AG04449 (cell line): ENCODE measurements at places on chromosomes 12 and 14.

DNA sequence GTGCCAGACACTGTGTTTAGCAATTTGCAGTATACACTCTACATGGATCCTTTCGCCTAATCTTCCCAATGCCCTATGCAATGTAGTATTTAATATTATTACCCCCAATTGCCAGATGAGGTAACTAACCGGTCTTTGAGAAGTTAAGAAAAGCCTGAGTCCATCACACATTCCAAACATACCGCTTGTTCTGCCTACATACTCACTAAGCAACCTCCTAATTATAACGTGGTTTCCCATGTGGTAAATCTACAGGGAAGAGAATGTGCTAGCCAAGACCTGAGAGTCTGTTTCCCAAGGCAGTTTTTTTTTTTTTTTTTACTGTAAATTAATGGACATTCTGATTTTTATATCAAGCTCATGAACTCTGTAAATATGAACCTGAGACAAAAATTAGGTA lies 37.2 kb downstream of the ATP2B1 start:
- peak; percentile 70 for DNase-seq

GRCh38 chr14:92969871-92970270 lies 46.9 kb downstream of the CHGA start:
- DNase-seq: no peak

GRCh38 chr14:103509864-103510723 lies 12.5 kb downstream of the CKB start:
- DNase-seq: no peak

GRCh38 chr12:52052468-52053186 lies 1.4 kb downstream of the NR4A1 start:
- DNase-seq: no peak

DNA sequence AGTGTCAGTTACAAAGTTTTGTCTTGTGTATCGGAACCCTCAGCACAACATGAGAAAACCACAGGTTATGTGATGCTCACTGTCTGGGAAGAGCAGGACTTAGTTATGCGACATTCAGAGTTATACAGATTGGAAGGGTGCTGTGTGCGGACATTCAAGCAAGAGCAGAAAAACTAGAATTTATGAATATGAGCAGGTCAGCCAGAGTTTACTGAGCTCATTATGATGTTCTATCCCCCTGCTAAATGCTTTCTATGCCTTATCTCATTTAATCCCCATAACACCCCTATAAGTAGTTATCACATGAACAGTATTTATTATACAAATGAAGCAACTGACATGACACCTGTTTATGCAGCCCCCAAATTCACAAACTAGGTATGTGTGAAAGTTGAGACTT lies 1083.2 kb downstream of the FLRT2 start:
- DNase-seq: no peak

DNA sequence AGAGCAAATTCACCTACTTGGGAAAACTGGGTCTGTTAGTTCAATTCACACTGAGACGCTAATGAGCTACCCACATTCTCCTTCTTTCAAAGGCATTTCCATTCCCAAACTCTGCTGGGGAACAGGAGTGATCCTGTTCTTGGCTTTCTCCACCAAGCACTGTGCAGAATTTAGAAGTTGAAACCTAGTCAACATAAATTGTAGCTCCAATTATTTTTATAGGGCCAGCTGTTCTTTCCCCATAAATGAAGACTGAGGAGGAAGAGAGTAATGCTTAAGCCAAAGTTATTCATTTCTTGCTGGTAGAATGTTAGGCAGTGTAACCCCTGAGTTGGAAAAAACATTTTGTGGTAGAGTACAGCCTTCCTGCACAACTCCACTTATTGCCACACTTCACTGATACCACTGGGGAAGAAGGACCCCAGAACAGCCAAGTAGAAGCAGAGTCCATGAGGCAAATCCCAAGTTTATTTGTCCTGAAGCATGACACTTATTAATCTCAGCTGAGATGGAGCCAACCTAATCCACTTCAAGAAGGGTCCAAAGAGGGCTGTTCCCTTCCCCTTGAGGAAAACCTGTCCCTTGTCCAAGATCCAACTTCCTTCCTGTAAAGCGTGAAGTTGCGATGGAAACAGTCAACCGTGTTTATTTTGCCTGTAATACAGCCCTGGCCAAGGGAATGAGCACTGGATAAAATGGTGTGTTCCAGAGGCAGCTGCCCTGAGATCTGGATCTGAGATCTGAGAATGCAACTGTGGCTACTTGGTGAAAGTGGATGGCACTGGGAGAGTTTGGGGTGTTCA lies 151.8 kb downstream of the TBX5 start:
- no peak for DNase-seq

- DNase-seq: no peak
These were observed 191.4 kb downstream of the KTN1 start for GRCh38 chr14:55771242-55771981.

GRCh38 chr14:53874704-53875103 lies 81.9 kb downstream of the BMP4 start:
- no peak for DNase-seq

DNA sequence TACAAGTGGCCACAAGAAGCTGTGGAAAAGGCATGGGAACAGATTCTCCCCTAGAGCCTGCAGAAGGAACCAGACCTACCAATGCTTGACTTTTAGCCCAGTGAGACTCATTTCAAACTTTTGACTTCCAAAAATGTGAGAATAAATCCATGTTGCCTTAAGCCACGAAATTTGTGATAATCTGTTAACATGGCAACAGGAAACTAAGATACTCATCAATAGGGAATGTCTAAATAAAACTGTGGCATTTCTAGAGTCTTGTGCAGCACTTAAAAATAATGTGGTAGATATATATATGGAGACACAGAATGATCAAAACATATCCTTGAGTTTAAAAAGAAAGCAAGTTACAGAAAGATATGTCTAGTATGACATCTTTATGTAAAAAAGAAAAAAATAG lies 12.0 kb downstream of the HECTD4 start:
- no peak for DNase-seq

GRCh38 chr12:103696101-103696500 lies 109.0 kb downstream of the STAB2 start:
- no peak for DNase-seq

GRCh38 chr12:92297405-92297804 lies 151.8 kb upstream of the BTG1 start:
- DNase-seq: no peak

DNA sequence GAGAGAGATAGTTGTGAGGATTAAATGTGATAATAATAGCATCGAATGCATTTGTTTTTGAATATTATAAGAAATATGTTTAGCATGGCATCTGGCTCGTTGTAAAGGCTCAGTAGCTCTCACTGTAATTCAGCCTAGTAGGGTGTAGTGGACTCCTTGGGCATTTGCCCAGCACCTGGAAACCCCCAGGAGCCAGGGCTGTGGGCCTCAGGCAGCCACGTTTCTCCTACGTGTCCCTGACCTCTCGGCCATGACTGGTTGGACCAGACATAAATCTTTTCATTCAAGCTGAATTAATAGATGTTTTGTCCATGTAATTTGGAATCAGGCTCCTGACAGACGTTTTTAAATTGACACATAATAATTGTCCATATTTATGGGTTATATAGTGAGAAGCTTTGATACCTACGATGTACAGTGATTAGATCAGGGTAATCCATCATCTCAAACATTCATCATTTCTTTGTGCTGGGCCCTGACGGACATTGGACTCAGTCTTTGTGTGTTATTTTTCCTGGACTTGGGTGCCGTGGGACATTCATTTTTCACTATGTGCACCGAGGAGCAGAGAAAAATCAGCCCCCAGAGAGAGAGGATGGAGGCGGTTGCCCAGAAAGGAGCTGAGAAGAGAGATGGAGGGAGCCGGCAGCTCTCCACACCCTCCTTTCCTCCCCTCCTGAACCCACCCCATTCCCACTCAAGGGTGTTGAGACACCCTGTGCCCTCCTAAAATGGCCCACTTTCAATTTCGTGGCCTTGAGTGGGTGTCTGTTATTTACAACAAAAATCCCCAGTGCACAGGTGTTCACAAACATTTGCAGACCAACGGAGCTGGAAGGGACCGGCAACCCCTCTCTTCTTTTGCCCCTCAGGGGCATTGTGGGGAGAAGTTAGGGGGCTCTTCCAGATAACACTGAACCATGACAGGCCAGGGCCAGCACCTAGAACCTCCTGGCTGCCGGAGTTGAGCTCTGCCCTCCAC lies 296.4 kb downstream of the DPF3 start:
- no peak for DNase-seq

DNA sequence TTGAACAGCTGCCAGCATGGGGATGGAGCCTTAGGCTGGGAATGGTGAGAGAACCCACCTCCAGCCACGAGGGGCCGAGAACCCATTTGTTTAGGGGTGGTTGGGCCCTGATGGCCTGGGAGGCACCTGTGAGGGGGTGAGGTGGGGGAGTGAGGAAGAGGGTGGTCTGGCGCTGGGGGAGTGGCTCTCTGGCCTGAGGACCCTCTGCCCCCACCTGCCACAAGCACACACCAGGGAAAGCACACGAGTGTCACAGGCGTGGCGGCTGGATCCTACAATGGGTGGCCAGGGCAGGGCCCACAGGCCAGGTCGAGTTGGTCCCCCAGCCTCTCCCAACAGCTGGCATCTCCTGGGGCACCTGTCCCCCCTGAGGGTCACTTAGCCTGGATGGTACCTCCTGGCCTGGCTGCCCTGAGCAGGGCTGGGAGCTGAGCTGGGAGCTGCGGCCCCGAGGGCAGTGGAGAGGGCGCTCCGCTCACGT lies 340.5 kb downstream of the TMEM121 start:
- no peak for DNase-seq

GRCh38 chr14:103526247-103526913 lies 2.6 kb upstream of the TRMT61A start:
- no peak for DNase-seq

- DNase-seq: no peak
These were observed 2.0 kb downstream of the YBX3 start for GRCh38 chr12:10720974-10721650.

DNA sequence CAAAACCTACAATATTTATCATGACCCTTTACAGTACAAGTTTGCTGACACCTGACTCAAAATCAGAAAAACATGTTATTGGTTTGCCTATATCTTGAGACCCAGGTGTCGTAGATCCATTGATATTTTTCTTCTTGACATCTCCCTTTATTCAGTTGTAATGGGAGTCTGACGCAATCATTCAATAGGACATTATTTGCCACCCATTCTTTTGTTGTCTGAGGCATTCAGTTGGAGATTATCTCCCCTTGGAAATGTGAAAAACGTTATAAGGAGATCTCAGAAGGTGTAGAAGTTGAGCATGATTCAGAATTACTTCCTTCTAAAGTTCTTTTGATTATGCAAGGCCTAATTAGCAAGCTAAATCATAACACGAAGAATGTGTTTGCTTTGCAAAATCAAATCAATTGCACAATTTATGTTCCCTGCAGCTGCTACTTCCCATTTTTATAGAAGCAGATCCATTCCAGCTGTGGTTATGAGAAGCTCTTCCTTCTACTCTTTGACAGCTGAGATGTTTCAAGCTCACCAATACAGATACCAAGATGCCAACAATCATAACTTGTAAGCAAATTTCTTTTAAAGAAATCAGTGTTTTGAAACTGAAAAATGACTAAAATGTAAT lies 228.2 kb upstream of the SYT1 start:
- DNase-seq: no peak

DNA sequence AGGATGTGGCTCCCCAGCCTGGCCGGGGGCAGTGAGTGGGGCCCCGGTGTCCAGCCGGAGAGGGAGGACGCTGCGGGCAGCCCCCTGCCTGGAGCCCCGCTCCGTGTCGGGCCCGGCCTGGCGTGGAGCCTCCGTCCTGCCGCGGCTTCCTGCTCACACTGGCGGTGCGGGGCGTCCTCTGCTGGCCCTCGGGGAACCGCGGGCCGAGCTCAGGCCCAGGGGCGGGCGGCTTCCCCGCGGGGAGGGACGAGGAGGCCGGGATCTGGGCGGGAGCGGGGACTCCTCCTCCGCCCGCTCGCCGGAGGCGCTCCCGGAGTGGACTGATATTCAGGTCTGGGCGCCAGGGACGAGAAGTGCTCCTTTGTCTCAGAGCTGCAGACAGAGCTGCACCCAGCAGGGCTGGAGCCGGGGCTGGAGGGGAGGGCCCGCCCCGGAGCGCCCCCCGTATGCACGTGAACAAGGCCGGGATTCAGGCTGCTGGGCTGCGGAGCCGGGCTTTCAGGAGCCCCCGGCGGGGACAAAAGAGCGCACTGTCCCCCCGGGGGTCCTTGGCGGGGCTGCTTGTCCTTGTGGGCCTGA lies 2.2 kb downstream of the MMP17 start:
- DNase-seq: no peak

DNA sequence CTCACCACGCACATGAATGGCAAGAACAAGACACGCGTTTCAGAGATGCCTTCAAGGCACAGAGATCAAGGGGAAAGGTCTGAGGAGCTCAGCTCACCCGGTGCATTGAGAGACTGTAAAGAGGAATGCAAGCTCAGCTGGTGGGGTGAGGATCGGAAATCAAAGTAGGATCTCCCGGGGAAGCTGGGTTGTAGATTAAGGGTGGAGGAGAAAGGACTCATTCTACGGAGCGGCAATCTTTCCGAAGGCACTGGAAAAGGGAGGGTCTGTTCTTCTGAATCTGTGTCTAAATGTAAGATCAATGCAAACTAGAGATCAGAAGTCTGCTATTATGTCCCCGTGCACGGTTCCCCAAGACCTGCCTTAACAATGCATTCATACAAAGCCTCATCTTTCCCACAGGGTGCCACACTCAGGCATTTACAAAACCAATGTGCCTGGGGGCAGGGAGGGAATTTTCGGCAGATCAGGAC lies 41.6 kb upstream of the PYGL start:
- DNase-seq: no peak

DNA sequence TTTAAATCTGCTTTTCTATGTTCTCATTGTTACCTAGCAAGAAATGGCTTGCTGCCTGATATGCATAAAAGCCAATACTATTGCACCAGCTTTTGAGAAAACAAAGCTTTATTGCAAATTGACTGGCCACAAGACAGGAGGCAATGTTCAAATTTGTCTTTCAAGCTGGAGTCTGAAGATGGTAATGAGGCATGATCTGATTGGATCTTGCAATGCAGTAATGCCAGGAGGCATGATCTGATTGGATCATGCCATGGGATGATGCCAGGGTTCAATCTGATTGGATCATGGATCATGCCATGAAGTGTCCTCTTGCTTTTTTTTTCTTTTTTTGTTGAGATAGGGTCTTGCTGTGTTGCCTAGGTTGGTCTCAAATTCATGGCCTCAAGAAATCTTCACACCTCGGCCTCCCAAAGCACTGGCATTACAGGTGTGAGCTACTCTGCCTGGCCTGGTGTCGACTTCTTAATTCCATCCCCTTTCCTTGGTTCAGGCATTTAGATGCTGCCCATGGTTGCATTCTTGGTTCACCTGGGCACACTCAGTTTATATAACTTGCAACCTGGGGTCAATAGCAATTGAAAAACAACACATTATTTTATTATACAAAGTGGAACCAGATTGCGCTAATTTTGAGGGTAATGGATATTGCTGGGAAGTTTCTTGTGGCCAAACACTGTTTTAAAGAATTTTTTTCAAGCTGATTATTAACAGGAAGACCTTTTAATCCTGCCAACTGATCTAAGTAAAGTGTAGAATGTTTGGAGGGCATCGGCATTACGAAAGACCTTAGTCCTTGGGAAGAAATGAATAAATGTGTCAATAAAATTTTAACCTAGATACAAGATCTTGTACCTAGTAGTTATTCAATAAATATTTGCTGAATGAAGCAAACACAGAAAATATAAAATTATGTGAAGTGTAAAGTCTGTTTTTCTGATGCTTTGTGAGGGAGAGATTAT lies 38.8 kb downstream of the HSD17B6 start:
- no peak for DNase-seq

- no peak for DNase-seq
These were observed 310.9 kb downstream of the ADGRD1 start for GRCh38 chr12:131264635-131265034.

GRCh38 chr14:21791749-21792148 lies 118.1 kb upstream of the OR4E1 start:
- no peak for DNase-seq

- DNase-seq: no peak
These were observed 355.0 kb upstream of the PRICKLE1 start for GRCh38 chr12:42944516-42944915.
